Right ventricle myocardium superior (tissue), 1 donor: ENCODE measurements at places on chromosomes 11 and 22. TPM values are rescaled to one million over a fixed set of nuclear protein-coding genes. Genes with fewer than 3 reads are reported as not detected.
A peak's percentile ranks its signal among the peaks of the same experiment; 100 is the strongest.

Gene OR6X1
- not detected for total RNA-seq

Gene PARVA
- 61.2 TPM for total RNA-seq

Gene ASRGL1
- total RNA-seq, result 4.1 TPM

Gene C11orf42
- total RNA-seq, result not detected

Gene AGBL2
- total RNA-seq, result 0.35 TPM

Gene MRGPRF
- 4.9 TPM for total RNA-seq

Gene PIH1D2
- 1.3 TPM for total RNA-seq

DNA sequence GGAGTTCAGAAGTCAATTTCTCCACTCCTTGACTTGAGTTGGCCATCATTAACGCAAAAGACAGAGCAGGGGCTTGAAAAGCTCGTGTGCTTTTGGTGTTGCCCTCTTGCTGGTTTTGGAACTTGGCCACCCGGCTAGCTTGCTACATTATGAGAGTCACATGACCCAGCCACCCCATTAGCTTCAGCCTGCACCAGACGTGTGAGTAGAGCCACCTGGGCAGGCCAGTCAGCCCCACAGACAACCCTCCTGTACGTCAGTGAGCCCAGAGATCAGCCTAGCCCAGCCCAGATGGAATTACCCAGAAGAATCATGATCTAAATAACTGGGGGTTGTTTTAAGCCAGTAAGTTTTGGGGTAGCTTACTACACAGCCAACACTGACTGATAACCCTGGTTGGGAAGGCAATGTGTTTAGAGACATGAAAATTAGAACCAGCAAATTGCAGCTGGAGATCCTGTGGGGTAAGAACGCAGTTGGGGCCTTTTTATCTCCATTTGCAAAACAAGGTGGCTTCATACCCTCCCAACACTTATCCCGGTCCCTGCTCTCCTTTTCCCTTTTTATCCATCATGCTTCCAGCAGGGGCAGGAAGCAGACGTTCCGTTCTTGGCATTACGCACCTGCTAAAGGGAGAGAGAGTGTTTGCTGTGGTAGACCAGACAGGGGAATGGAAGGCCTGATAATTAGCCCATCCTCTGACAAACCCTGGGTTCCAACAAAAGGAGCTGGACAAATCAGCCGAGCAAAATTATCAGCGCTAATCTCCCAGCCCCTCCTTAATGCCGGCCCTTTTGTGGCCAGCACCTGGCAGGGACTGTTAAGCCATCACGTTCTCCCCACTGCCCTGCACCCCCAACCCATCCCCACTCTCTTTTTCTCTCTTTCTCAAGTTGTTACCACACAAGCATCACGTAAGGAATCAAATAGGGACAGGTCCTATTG is 548.7 kb upstream of the CADM1 start:
- no peak for DNase-seq

DNA sequence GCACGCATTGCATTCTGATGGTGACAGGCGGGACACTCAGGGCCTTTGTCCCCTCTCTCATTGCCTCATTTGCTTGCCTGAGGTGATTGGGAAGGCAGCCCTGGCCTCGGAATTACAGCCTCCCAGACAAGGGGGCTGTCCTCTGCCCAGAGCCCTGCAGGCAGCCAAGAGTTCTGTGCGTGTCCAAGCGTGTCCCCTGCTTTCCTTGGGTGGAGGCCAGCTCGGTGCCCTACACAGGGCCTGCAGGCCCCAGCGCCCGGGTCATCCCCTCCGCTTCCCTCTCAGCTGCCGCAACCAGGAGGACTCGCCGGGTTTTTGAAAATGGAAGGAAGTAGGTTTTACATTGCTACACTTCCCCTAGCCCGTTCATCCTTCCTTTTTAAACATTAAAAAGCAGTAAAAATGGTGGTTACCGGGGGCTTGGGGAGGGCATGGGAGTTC is 1.9 kb downstream of the GRAMD4 start:
- DNase-seq, result peak; percentile 90

DNA sequence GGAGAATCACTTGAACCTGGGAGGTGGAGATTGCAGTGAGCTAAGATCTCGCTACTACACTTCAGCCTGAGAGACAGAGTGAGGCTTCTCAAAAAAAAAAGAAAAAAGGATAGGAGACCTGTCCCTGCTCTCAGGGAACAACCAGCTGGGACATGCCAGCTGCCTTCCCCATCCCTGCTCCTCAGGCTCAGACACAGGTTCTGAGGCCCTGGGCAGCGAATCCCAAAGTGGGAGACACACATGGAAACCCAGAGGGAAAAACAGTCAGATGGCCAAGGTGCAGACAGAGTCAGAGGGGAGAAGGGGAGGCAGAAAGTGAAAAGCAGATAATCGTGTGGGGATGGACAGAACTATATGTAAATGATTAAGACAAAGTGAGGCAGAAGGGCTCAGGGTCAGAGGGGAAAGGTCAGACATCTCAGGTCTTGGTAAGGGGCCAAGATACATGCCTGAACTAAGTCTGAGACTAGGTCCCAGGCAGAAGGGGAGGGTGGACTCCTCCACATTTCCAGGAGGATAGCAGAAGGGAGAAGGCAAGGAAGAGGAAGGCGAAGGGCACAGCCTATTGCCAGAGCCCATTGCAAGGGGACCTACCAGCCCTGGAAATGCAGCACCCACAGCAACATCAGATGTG is 14.2 kb downstream of the STARD10 start:
- DNase-seq, result no peak

GRCh38 chr11:108958368-108959104 is 293.7 kb downstream of the DDX10 start:
- DNase-seq, result no peak

GRCh38 chr11:134364261-134364660 is 32.5 kb downstream of the GLB1L2 start:
- no peak for DNase-seq

- no peak for DNase-seq
Observed at GRCh38 chr11:46003572-46003971, 81.1 kb downstream of the LARGE2 start.

DNA sequence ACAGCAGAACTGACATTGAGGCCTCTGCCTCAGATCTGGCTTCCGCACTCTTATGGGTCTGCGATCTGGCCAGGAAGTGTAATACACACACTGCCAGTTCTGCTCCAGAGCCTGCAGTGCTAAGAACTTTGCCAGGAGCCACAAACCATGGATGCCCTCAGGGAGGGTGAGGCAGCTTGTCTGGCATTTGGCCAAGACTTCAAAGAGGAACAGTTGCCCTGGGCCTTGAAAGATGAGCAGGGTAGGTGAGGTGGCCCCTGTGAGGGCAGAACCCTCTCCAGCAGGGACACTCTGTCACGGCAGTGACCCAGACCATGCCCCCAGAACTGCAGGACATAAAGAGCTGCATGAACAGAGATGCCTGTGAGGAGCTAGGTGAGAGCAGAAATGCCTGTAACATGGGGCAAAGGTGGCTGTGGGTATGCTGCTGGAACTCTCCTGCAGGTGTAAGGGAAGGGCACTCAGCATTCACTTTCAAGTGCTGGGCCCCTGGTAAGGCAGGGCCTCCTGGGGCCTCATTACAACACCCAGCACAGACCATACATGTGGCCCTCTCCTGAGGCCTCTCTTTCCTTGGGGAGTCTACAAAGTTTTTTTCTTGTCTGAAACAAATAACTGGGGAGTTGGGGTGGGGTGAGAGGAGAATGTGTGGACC is 47.3 kb downstream of the NEU3 start:
- DNase-seq, result no peak

- DNase-seq, result peak; percentile 70
Observed at GRCh38 chr11:45857961-45858474, 10.7 kb downstream of the CRY2 start.

- DNase-seq, result no peak
Observed at GRCh38 chr22:17982572-17983141, 41.7 kb downstream of the MICAL3 start.
